Right renal pelvis (tissue), 4 donors: ENCODE measurements at places on chromosomes 12 and 14. TPM values are rescaled to one million over a fixed set of nuclear protein-coding genes. Genes with fewer than 3 reads are reported as not detected.

- no peak for DNase-seq
These were observed 27.8 kb downstream of the SMCO2 start for GRCh38 chr12:27474344-27474743.

DNA sequence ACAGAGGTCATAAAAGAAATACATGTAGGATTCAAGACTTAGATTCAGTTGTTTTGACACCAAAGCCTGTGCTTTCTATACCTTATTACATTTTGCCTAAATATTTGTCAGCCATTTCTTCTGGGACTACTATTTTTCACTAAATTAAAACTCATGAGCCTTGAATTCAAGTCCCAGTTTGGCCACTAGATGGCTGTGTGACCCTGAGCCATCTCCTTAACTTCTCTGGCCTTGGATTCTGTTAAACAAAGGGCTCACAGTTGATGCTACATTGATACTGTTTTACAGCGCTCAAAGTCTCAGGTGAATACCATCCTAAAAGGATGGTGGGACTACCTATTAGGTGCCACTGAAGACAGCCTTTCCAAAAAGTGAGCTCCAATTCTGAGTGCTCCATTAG lies 39.6 kb upstream of the CCDC198 start:
- DNase-seq, result no peak

The STXBP6 gene
- polyA plus RNA-seq, result 7.3 TPM

The TMEM229B gene
- 2.6 TPM for polyA plus RNA-seq

The NRL gene
- polyA plus RNA-seq, result 3.7 TPM

DNA sequence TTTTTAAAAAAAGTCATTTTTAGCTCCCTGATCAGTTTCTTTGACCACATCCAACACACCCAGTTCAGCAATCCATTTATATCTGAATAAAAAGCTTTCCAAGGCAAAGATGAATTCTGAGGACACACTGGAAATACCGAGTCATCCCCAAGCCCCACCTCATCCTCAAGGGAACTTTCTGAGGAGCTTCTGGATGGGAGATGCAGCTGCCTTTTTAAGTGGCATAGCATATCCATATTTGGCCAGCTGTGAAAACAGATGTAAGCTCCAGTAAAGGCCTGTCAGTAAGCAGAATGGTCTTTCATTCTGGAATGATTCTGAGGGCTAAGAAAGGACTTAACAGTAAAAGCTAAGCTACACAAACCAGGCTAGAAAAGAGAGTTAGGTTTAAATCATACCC lies 18.4 kb downstream of the ZFYVE1 start:
- no peak for DNase-seq

- no peak for DNase-seq
These were observed 2.5 kb downstream of the P2RX2 start for GRCh38 chr12:132620899-132621656.

GRCh38 chr12:57737467-57738460 lies 778 bp downstream of the AGAP2 start:
- DNase-seq, result no peak

The GALNT16 gene
- polyA plus RNA-seq, result 4.2 TPM

GRCh38 chr14:52467515-52468266 lies 84.6 kb downstream of the TXNDC16 start:
- DNase-seq, result no peak

DNA sequence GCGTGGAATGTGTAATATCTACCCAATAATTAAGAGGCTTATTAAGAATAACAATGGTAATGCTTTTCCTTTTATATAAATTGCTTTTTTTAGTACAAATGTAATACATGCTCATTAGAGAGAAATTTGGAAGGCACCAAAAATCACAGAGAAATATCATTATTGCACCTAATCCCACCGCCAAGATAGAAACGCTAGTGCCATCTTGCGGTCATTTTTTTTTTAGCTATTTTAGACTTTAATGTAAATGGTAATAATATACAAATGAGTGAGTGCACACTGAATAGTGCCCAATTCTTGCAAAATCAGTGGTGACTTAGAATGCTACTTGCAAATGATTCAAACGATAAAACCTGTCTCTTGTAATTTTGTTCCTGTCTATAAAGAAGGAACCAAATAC lies 576.8 kb upstream of the TMEM132C start:
- no peak for DNase-seq

The KRT7 gene
- polyA plus RNA-seq, result 48.4 TPM

DNA sequence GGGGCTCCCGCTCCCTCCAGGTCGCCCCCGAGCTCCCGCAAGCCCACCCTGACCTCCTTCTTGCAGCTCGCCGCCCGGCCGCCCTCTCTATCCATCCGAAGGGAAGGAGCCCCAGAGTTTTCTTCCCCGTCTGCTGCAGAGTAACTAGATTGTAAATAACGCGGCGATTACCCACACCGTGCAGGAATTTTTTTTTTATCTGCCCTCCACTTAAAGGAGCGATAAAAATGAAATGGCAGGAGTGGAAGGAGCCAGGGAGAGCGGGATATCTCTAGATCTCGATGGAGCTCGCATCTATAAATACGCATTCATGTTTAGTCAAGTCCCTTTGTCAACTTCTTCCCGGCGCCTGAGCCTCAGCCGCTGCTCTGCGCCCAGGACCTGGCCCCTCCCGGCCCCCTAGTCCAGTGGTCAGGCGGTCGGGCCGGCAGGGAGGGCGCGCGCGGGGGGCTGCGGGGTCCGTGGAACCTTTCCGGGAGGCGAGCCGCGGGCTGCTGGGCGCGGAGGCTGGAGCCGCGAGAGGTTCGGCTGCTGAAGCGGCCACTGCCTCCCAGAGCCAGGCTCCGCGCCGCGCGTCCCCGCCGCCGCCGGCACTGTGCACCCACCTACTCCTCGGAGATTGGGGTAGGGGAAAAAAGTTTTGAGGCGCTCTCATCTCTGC lies 386.0 kb downstream of the BCAT1 start:
- DNase-seq, result no peak

The SIX4 gene
- polyA plus RNA-seq, result 5.6 TPM

The GPX2 gene
- polyA plus RNA-seq, result 1.5 TPM

The WNT5B gene
- polyA plus RNA-seq, result 6.8 TPM
